Activated T-helper 1 cell treated with Interleukin-2 at 50 U/mL for 16 hours (primary cell): ENCODE measurements at places on chromosomes 3 and 15.

- DNase-seq: no peak
These were observed 773 bp downstream of the ANKRD28 start for GRCh38 chr3:15796771-15797641.

DNA sequence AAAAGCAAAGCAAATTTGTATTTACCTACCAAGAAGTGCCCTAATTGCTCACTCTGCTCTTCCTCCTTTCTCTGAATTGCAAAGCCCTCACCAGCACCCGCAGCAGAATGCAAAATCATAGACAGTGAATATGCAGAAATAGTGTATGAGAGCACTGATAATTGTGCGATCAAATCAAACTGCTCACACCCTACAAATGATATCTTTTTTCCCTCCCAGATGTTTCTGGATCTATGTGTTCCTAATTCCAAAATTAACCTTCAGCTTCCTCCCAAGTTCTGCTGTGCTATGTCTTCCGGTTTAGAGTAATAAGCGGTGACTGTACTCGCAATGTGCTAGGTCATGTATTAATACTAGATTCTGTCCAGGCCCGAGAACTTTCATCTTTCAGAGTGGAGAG is 3.4 kb downstream of the GHSR start:
- DNase-seq: no peak

- DNase-seq: no peak
These were observed 64.5 kb downstream of the GRIP2 start for GRCh38 chr3:14475621-14476020.

DNA sequence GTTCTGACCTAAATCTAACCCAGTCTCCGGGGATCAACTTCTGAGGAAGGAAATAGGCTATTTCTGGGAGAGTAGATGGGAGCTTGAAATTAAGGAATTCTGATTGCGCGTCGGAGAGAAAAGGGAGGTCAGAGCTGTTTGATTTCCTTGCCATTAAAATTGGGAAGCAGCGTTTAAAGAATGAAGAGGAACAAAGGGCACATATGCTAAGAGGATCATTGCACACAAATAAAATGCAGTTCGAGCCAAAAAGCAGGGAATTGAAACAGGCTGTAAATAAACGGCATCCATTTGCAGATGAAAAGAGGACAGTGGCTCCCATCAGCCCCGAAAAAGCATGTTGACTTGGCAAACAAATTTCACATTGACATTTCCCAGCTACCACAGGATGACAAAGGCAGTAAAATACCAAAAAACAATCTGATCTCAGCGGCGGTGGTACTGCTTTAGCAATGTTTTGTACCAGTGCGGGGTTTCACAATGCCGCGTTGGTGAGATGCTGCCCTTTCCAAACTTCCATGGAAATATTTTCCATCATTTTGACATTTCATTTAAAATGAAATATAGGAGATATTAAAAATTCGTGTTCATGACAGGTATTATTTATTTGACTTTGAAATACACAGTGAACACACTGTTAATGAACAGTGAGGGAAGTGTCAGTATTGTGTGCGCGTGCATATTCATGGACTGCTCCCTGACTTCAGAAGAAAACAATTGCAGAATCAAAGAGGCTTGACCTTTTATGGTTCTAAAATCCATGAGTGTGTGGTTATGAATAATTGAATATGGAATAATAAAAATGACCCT is 108.8 kb downstream of the SQOR start:
- no peak for DNase-seq

DNA sequence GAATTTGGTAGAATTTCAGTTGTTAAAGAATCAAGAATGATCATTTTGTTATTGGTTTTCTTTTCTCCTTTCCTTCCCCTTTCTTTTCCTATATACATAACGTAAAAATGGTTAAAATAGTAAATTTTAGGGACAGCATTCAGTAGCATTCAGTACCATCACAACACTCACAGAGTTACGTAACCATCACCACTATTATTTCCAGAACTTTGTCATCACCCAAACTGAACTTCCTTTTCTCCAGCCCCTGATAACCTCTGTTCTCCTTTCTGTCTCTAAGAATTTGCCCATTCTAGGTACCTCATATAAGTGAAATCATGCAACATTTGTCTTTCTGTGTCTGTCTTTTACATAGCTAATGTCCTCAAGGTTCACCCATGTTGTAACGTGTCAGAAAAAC is 165.3 kb downstream of the AKAP13 start:
- no peak for DNase-seq

DNA sequence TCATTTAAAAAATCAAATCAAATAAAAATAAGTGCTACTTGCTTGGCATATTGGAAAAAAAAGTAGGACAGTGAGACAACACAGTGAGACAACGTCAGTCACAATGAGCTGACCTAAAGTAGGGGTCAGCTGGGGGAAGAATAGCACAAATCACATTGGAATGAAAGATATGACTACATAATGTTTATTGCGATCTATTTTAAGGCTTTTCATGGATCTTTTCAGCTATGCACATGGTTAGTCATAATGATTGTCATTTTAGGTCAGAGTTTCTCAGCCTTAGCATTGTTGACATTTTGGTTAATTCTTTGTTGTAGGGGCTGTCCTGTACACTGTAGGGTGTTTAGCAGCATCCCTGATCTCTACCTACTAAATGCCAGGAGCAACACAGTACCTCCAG is 44.5 kb downstream of the CMSS1 start:
- no peak for DNase-seq

- DNase-seq: no peak
These were observed 1126.8 kb downstream of the SI start for GRCh38 chr3:163951397-163951987.

GRCh38 chr3:197499427-197499826 is 56.3 kb downstream of the BDH1 start:
- DNase-seq: no peak

DNA sequence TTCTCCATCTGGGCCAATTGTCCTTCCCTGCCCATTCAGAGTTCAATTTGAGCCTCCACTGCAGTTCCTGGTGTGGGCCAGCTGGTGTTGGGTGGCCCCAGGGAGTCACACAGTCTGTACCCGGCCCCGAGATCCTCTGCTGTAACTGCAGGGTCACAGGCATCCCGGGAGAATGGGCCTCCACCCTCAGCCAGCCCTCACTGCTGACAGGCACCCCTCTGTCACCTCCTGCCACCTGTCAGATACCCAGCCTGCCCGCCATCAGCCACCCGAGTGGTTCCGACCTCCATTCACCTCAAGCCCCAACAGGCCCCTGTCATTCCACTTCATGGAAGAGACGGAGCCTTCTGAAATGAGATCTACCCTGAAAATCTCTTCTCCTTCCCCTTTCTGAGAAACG is 73.2 kb downstream of the ST8SIA2 start:
- no peak for DNase-seq

GRCh38 chr3:136994772-136995516 is 37.2 kb downstream of the IL20RB start:
- DNase-seq: no peak

GRCh38 chr3:108453565-108453964 is 56.8 kb downstream of the MYH15 start:
- no peak for DNase-seq

GRCh38 chr3:72273615-72274014 is 488.7 kb upstream of the PROK2 start:
- DNase-seq: no peak

GRCh38 chr15:83682476-83683088 is 28.7 kb downstream of the ADAMTSL3 start:
- DNase-seq: no peak

- DNase-seq: peak; percentile 52
These were observed 1.7 kb downstream of the HYAL2 start for GRCh38 chr3:50320853-50321335.

DNA sequence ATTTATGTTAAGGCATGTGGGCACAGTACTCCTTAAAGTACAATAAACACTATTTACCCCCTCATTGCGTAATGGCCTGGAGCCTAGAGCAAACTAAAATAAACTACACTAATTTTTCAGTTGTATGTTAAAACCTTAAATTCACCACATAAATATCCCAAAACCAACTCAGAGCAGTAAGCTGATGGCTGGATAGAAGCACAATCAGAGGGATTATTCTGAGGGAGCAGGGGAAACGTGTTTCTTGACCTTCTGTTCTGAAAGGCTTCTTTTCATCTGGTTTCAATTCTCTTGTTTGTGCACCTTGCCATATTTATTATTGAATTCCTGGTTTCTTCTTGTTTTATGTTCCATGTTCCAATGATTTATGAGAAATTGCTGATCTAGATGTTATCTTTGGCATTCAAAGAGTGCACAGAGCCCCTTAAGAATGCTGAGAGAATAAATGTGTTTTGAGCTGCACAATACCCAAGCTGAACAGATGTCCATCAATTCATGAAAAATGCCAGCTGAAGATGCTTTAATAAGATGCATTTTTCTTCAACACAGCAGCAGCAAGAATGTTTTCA is 29.6 kb downstream of the RPL22L1 start:
- no peak for DNase-seq

- DNase-seq: no peak
These were observed 9.7 kb upstream of the CMTM7 start for GRCh38 chr3:32381922-32382321.

DNA sequence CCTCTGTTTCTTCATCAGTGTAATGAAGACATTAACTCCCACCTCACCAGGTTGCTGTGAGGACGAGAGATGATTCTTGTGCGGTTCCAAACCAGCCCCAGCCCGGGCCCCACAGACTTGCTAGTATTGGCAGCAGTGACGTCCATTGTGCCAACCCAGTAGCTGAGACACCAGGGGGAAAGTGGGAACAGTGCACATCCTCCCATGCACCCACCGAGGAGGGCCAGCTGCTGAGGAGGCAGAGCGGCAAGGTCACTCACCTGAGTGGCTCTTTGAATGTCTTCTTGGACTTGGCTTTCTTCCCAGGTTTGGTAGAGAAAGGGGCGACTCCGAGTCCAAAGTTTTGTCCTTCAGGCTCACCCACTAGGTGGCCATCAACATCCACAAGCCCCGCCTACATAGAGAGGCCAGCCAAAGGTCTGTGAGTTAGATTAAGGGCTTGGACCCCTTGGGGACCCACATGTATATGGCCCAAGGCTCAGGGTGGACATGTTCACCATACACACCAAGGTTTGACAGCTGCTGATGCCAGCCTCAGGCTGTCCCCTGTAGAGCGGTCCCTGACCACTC is 38.0 kb downstream of the KIF9 start:
- DNase-seq: no peak

DNA sequence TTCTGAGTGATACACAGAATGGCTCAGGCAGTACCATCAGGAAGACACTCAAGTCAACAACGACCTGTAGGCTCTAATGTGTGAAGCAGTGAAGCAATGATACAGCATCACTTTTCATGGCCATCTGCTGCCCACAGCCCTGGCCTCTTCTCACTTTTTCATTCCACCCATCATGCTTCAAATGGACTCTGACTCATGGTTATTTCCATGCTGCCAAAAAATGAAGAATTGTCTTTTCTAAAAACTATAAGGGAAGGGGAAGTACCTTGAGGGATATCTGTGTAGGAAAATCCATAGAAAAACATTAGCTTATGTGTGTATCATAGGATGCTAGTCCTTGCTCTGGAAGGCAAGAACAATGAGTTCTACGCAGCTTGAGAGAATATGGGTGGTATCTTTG is 11.5 kb downstream of the HGD start:
- no peak for DNase-seq

GRCh38 chr3:124556636-124557035 is 173.6 kb upstream of the UMPS start:
- DNase-seq: no peak

DNA sequence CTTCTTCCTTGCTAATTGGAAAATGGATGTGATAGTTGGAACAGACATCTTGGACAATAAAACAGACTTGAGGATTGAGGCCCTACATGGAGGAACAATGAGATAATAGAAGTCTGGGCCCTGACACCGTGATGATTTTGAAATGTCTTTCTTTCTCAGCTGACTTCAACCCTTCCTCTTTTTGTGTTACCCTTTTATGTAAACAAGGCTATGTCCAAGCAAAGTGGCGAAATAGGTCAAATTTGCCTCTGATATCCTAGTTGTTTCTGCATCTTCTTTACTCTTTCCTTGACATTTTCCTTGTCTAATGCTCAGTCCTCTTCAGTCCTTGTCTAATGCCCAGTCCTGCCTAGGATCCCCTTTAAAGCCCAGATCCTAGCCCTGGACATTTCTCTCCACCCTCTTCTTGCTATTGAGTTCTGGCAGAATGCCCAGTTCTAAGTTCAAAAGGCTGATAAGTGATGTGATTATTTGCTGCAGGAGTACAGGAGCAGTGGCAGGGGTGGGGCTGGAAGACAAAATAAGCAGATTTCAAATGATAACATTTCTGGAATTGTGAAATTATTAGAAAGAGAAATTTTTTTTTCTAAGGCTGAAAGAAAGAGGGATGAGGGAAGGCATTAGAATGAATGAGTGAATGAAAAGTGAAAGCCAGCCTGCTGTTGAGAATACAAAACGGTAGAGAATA is 6.5 kb upstream of the VPS8 start:
- DNase-seq: no peak

DNA sequence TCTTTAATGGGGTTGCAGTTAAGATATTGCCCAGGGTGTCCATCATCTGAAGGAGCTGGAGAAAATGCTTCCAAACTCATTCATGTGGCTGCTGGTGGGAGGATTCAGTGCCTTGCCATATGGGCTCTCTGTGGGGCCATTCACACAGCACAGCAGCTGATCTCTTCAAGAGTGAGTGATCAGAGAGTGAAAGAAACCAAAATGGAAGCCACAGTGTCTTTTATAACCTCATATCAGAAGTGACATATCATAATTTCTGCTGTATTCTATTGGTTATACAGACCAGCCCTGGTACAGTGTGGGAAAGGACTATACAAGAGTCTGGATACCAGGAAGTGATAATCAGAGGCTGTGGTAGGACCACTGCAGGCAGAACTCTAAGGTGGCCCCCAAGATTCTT is 33.6 kb downstream of the HHLA2 start:
- no peak for DNase-seq

DNA sequence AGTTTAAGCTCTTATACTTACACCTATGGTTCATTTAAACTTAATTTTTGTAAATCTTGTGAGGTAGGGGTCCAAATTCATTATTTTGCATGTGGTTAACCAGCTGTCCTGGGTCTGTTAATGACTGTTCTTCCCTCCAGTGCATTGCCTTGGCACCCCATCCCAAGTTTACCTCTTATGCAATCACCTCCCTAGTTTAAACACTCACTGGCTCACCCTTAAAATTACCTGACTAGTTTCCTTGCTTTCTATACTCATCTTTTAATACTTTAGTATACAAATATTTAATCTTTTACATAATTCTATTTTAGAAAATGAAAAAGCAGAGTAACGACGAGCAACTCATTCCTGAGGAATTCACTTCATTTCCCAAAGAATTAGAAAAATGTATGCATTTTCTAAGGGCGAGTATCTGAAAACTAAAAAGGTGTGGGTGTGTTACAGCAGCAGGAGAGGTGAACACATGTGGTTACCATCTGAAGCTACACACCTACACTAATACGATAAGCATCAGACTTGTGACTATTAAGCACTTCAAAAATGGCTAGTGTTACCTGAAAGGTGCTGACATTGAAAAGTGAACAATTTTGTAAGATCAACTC is 33.7 kb downstream of the TJP1 start:
- no peak for DNase-seq
